NCI-H1694 treated with DMSO at 0.1 percent for 48 hours (cell line): ENCODE measurements at places on chromosomes 5 and 9.

DNA sequence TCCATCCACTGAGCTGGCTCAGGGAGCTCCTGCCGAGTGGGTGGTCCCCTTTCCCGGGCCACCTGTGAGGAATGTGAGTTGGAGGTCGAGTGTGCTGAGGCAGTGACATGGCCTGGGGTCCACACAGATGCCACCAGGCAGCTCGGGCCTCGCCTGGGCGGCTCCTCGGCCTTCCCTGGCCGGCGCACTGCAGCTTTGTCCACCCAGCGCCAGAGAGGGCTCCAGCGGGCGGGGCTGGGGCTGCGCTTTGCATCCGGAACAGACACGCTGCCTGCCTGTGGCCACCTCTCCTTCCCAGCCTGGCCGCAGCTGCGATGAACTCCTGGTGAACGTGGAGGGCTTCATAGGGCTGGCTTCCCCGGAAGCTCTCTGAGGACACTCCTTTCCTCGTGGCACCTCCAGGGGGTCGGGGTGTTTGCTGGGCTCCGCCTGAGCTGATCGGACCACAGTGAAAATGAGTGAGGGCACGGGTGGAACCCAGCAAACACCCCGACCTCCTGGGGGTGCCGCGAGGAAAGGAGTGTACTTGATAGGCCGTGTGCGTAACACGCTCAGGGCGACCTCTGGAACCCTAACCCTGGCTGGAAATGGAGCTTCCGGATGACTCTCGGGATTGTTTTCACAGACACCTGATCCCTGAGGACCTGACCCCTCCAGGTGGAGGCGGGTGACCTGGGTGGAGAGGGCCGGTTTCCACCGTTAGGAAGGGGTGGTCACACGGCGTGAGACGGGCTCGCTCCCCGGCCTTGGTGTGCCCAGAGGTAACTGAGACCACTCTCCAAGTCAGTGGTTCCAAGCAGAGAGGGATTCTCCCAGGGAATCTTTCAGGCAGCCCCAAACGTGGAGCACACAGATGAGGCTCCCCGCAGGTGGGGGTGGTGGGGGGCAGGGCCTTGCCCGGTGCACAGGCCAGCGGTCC lies 31.8 kb upstream of the RXRA start:
- DNase-seq = no peak

- DNase-seq = no peak
Observed at GRCh38 chr9:74735761-74736160, 152.0 kb downstream of the TRPM6 start.

DNA sequence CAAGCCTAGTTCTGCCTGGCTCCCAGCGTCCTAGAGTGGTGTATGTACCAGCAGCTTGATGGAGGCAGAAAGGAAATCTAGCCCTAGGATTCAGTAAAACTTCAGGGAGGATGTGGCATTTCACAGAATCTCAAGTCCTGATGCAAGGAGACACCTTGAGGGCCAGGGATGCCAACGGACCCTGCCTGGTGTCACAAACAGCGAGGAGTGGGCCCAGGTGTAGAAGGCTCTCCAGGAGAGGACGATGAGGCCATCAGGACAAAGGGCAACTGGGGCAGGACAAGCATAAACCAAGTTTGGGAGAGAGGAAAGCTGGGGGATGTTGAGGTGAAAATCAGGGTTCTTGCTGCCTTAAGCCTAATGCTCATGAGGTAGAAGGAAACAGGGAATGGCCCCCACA lies 82.1 kb upstream of the SLC25A51 start:
- DNase-seq = no peak

DNA sequence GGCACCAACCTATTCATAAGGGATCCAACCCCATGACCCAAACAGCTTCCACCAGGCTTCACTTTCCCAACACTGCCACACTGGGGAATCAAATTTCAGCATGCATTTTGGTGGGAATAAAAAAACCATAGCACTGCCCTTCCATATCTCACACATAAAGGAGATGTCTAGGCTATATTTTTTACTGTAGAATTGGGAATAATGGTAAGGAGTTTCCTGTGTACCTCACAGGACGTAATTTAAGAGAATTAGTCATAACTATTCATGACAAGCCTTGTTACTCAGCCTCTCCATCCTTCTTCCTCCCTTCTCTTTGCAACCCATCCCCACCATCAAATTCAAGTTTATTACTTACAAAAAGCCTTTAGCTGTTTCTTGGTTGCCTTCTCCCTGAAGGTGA lies 352.1 kb downstream of the MLLT3 start:
- no peak for DNase-seq

- peak; percentile 42 for DNase-seq
Observed at GRCh38 chr5:128083811-128084227, 253 bp downstream of the SLC12A2 start.

- DNase-seq = peak; percentile 19
Observed at GRCh38 chr9:4887556-4887955, 94.8 kb downstream of the RCL1 start.

DNA sequence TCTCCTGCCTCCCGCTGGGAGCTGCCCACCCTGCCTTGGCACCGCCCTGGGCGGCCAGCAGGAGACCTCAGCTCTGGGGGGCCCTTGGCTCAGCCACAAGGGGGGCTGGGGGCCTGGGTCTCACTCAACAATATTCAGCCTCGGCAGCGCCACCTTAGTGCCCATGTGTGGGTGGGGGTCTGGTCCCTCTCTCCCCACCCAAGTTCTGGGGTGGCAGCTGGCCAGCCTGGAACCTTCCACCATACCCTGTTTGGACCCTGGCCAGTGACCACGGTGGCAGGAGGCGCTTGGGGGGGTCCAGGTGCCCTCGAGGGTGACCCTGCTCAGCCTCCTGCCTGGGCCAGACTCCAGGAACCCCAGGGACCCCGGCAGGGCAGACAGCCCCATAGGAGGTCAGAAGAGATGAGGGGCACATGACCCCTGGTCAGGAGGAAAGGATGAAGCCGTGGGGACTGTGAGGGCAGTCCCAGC lies 22.2 kb downstream of the NKD2 start:
- DNase-seq = no peak

- no peak for DNase-seq
Observed at GRCh38 chr5:113133211-113133975, 156.8 kb downstream of the DCP2 start.

- no peak for DNase-seq
Observed at GRCh38 chr5:1874771-1875220, 7.9 kb downstream of the IRX4 start.

DNA sequence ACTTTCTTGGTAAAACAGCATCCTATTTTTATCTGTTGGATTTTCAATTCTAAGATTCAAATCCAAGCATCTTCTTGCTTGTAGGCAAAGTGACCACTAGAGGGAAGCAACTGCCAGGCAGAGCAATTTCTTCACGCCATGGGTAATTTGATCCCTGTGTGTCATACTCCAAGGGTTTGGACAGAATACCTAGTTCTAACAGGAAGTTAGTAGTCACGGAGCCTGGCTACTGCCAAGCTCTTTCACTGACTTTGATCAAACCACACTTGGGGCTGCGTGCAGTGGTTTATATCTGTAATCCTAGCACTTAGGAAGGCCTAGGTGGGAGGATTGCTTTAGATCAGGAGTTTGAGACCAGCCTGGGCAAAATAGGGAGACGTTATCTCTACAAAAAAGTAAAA lies 473.6 kb upstream of the TNC start:
- peak; percentile 78 for DNase-seq

DNA sequence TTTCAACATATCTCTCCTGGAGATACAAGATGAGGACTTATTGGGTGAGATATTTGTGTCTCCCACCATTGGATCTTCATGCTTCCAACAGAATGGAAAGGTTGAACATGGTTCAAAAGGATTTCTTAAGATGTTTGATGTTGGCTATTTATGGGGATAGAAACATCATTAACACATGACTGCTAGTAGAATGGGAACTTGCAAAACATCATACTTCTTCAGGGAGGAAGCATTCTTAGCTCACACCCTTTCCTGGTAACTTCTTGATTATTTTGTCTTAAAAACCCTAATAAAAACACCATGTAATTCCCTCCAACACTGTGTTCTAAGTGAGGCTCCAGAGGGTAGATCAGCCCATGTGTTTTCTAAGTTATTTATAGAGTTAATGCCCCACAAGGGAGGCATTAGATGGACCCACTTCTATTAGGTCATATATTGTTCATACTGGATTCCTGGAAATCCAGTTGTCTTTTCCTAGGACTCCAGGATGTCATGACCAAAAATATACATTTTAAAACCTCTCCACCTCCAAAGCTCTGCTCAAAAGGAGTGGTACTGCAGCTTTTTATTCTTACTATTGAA lies 95.8 kb downstream of the FOXD1 start:
- DNase-seq = no peak

DNA sequence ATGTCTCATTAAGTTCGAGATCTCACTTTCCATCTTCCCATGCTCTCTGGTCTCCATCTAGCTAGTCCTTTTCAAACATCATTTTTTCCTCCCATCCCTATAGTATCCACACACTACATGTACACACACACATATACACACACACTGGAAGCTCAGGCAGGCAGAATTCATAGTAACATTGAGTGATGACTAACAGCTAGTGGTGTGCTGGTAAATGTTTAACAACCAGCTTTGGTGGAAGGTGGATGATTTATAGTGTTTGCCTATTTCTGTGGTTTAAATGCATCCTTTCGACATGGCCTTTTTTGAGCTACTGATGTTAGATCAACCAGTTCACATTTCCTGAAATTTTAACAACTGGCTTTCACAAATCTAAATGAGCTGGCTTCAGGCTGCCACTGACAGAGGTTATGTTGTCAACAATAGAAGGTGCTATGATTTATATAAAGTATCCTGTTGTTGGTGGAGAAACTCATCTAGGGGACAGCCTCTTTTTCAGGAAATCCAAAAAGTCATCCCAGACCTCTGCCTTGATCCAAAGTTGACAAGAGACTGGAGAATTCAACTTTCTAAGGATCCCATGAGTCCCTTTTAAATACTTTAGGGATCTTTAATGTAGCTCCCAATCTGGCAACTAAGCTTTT lies 117.8 kb downstream of the CCDC192 start:
- DNase-seq = no peak

DNA sequence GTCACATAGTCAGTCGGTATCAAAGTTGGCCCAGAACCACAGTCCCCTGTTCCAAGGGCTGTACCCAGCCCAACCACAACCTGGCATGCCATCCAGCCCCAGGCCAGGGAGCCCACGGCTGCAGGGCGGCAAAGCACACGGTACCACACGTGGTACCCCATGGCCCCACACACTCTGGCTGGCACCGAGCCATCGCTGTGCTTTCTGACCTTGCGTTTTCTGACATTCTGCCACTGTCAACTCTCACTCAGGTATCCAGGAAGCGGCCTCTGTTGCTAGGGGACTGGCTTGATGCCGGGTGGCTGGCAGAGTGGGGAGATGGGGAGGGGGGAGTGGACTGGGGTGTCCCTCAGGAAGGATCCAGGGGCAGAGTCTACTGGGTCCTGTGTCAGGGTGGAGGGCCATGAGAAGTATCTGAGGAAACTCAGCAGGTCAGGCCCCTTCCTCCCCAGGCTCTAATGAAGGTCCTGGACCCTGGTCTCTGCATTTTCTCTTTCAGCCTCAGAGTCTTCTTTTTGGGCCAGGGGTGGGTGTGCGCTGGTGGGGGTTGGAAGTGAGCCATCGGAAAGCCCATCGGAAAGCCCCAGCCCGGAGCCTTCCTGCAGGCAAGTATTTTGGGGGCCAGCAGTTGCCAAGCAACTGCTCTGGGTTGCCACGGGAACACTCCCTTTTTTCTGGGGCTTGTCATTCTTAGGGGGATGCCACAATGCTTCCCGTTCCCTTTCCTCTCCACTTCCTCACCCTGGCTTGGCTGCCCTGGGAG lies 21.0 kb upstream of the RALGDS start:
- DNase-seq = no peak

- no peak for DNase-seq
Observed at GRCh38 chr9:75382126-75382525, 293.8 kb downstream of the OSTF1 start.

GRCh38 chr9:19946441-19947109 lies 157.7 kb upstream of the SLC24A2 start:
- peak; percentile 9 for DNase-seq

GRCh38 chr9:105511446-105511845 lies 46.5 kb upstream of the FKTN start:
- no peak for DNase-seq

DNA sequence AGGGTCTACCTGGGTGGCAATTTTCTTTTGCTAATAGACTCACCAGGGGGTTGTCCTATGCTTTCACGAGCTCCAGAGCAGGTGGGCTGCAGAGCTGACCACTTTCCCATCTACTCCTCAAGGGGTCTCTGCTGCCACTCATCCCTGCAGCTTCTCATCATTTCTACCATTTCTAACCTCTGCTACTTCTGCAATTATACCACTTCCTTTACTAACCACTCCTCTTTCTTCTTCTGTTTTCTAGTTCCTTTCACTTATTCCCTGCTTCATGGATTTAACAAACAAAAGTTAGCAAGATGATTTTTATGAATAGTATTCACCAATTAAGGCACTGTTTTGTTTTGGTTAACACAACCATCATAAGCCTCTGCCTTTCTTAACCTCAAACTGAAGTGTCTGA lies 34.5 kb upstream of the NIPBL start:
- no peak for DNase-seq

GRCh38 chr9:15999422-16000339 lies 446.8 kb downstream of the CCDC171 start:
- DNase-seq = no peak

- DNase-seq = no peak
Observed at GRCh38 chr5:54296386-54296785, 14.0 kb downstream of the ARL15 start.

GRCh38 chr5:169050636-169051035 lies 250.3 kb downstream of the SLIT3 start:
- no peak for DNase-seq

GRCh38 chr5:60077292-60077691 lies 183.8 kb upstream of the PDE4D start:
- no peak for DNase-seq

GRCh38 chr5:153696256-153696655 lies 205.8 kb downstream of the GRIA1 start:
- DNase-seq = no peak

DNA sequence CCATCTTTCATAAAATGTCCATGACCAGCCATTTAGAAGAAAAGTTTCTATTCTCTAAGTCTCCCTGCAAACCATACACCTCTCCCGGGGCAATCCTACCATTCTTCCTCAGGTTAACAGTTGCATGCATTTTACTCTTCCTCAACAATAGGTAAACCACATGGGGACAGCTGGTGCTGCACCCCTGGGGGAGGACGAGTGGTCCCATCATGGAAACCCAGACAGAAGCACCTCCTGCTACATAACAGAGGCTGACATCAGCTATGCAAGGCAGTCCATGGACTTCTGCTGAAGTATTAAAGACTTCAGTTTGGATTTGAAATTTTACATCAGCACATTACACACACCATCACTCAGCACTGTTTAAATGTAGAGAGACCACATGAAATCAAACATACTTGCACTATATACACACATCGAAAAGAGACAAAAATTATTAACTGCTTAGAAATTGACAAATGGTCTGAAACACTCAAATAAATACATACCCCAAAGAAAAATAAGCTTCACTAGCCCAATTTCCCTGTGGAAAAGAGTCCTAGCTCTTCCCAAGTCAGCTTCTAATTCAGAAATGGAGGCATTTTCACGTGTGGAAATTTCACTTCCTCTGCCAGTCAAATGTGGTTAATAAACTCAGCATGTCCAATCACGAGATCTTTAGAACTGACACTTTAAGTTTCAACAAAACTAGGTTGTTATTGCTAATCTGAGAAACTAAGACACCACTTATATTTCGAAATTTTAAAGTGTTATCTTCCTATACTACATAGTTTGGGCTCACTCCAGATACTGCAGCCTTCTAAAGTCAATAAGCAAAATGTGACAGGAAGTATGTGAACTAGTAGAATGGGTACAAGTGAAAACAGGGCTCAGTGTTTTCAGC lies 173.4 kb downstream of the ROR2 start:
- no peak for DNase-seq

- DNase-seq = no peak
Observed at GRCh38 chr5:5423586-5423985, 1.1 kb downstream of the ICE1 start.
